ENCODE measurements at places on chromosomes 11 and 22.

- no peak for DNase-seq
These were observed 4.9 kb downstream of the HIPK3 start for GRCh38 chr11:33262011-33262645.

GRCh38 chr11:76041208-76041607, 165.1 kb downstream of the WNT11 start:
- no peak for DNase-seq

- DNase-seq = no peak
These were observed 345.4 kb upstream of the KIRREL3 start for GRCh38 chr11:127345819-127346459.

DNA sequence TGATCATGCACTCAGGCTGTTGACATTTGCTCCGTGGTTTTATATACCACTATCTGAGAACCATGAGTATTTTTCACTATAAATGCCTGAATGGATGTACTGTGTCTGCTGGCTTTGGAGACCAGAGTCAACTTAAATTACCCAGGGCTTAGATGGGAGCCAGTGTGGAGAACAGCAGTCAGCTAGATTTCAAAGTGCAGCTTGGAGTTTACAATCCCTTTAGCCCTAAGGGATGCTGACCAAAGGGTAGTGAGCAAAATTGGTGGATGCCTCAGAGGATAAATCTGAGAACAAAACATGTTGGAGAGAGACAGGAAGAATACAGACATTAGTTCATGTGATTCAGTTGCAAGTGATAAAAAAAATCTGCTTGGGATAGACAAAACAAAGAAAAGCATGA, 327.5 kb downstream of the C11orf87 start:
- no peak for DNase-seq

- DNase-seq = no peak
These were observed 94.5 kb upstream of the BLID start for GRCh38 chr11:122210367-122210997.

- DNase-seq = no peak
These were observed 13.1 kb upstream of the UCP2 start for GRCh38 chr11:73995731-73996130.

DNA sequence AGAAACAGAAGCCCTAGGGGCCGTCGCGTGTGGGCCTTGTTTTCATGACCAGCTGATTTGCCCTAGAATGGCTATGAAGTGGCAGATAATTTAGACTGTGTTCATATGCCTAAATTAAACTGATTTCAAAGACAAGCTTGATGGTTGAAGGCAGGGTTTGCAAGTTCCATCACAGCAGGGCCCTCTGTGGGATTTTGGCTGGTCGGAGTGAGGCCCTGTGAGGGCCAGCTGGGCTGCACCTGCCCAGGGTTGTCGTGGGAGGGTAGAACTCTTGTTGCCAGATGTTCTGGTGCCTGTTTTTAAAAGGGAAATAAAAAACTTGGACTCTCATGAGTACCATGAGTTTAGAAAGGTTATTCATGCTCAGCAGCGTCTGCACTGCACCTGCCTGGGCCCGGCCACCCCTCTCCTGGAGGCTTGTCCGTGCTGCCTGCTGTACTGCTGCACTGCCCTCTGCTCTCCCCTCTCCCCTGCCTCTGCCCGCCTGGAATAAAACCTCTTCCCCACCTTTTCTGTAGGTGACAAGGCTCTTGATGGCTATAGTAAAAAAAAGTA, 44.1 kb downstream of the AP2A2 start:
- DNase-seq = no peak

- no peak for DNase-seq
These were observed 1.3 kb upstream of the FLRT1 start for GRCh38 chr11:64034411-64034811.

- no peak for DNase-seq
These were observed 102.1 kb downstream of the C11orf91 start for GRCh38 chr11:33598426-33599069.

GRCh38 chr11:76265771-76266241, 59.5 kb upstream of the WNT11 start:
- DNase-seq = no peak

- DNase-seq = no peak
These were observed 43.0 kb downstream of the LMO2 start for GRCh38 chr11:33848717-33849390.

DNA sequence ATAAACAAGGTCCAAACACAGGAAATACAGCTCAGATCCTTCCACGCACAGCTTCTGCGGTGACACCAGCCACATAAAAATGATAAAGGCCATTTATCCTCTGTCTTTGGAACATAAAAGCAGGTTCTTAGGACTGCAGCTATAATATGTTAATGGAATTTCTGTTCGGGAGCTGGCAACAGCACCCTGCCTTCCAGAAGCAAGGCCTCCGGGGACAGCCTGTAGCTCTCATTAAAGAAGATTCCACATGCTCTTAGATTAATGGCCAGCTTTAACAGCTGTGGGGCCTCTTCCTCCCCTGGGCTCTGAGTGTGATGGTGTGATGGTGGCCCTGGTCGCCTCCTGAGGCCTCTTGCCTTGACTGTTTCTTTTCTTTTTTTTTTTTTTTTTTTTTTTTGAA, 137.3 kb downstream of the CACNA1I start:
- no peak for DNase-seq

DNA sequence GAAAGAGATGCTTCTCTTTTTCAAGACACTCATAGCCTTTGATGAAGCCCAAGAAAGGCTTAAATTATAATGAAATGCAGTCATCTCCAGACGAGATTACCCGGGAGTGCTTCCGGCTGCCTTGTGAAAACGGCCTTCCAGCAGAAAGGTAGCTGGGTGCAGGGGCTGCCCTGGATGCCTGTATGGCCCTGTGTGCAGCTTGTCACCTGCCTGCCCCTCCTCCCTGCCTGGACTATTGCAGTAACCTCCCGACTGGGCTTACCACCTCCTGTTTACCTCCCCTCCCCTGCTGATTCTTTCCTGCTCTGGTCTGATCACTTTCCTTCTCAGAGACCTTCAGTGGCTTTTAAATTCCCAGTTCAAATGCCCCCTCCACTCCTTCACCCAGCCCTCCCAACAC, 126.4 kb upstream of the SYT13 start:
- DNase-seq = no peak

DNA sequence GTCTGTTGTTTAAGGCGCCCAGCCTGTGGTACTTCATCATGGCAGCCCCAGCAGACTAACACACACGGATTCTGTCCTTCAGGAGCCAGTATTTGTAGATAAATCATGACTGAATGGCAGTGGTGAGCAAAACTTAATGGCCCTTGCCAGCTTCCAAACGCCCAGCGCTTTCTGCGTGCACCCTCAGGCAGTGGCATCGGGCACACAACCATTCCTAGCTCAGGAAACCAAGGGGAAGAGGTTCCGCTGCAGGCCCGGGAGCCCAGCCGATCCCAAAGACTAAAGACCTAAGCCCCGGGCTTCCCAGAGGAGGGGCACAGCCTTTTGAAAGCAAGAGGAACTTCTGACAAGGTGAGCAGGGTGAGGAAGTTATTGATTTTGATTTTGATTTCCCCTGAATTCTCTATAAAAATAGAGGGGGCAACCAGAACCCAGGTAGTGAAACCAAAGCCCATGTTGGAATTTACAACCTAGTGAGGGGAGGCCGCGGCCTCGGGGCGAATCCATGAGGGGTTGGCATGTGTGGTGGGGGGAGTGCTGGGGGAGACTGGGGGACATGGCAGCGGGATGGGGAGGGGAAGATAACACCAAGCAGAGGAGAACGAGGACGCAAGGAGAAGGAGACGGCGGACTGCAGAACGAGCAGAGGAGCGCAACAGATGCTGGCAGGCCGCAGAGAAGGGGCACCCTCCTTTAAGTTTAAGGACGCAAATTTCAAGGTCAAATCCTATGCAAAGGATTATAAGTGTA, 79.9 kb upstream of the SEPTIN5 start:
- no peak for DNase-seq

DNA sequence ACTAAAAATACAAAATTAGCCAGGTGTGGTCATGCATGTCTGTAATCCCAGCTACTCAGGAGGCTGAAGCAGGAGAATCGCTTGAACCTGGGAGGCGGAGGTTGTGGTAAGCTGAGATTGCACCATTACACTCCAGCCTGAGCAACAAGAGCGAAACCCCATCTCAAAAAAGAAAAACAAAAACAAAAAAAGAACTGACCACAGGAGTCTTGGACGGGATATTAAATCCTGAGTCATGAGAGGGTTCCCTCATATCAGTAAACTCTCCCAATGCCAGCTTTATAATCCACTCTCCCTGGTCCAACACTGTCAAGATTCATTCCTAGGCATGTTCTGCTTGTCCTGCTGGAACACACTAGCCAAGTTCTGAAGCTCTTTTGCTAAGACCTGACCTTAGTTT, 61.5 kb upstream of the EP300 start:
- no peak for DNase-seq

GRCh38 chr11:45332276-45332934, 46.3 kb upstream of the SYT13 start:
- DNase-seq = peak; percentile 23

DNA sequence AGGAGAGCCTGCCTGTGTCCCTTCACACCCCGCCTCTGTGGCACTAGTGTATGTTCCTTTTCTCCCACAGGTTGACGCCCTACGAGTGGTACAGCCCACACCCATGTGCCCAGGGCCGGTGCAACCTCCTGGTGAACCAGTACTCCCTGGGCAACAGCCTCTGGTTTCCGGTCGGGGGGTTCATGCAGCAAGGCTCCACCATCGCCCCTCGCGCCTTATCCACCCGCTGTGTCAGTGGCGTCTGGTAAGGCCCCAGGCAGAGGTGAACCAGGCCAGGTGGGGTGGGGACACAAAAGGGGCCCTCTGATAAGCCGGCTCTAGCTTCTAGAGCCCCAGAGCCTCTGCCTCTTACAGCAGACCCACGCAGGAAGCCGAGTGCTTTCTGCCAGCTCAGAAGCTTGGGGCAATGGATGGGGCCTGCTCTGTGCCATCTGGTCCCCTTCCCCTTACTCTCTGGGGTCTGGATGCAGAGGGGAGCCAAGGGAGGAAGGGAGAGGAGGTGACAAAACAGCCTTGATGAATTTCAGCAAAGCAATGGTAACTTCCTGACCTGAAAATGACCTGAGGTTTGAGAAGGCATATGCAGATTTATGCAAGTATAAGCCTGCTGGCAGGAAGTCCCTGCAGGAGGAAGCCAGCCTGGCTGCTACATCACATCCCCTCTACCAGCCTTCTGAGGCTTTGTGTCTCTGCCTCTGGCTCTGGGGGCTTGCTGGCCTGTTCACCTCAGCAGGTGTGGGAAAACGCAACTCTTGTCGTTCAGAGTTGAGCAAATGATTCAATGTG, 67.0 kb upstream of the TBCEL start:
- DNase-seq = no peak

DNA sequence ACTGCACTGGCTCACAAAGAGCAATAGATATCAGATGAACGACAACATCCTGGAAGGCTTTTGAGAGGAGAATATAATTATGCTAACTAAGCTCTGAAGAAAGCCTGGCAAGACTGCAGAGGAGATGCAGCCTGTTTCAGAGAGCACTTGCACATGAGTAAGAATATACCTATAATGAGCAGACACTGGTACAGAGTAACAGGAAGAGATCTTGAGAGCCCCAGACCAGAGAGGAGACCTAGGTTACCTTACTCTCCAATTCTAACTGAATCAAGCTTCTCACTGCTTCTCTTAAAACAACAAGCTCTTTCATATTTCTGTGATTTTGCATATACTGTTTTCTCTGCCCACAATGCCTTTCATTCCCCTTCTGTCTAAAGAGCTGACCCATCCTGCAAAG, 66.5 kb downstream of the FAM168A start:
- DNase-seq = no peak

DNA sequence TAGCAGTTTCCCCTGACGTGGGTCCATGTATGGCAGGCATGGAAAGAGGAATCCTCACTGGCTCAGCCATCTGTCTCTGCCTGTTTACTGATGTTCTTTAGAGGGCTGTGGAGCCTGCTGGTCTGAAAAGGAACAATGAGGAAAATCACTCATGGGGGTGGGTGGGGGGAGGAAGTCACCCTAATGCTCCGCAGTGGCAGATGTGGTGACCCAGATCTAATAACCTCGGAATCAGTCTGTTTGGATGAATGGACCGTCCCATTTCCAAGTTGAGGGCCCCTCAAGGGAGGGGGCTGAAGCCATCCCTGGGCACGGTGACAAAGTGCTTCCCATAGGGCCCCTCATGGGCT, 4.4 kb downstream of the BCR start:
- no peak for DNase-seq

DNA sequence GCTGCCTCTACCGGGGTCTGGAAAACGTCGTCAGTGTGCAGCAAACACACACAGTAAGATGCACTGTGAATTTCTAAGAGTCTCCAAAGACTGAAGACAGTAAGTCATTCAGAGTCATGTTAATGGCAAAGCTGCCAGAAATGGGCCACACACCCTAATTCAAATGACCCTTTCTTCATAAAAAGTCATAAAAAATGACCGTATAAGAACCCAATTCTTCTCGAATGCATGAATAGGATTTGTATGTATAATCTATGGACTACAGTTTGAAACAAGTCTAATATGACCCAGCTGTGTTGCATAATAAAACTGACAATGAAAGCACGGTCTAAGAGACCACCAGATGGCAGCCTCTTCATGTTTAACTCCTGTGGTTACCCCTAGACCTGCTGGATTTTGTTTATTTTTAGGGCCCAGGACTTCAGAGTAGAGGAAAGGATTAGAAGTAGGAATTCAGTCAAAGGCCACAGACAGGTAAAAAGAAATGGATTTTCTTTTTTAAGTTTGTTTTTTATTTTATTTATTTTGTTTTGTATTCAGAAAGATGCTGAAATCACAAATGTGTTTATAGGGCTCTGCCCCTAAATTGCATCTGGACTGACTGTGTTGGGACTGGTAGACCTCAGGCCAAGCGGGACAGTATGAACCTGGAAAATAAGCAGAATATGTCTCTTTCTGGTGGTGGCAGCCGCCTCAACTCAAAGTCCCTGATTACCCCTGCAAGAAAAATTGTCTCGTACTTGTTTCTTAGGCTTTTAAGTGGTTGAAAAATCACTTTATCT, 32.1 kb upstream of the SLC5A12 start:
- no peak for DNase-seq

- no peak for DNase-seq
These were observed 37.8 kb upstream of the TH start for GRCh38 chr11:2209370-2209801.

GRCh38 chr11:22634897-22635629, 9.4 kb upstream of the FANCF start:
- no peak for DNase-seq

GRCh38 chr11:80846979-80847378, 1406.1 kb upstream of the TENM4 start:
- no peak for DNase-seq

GRCh38 chr11:34959770-34960169, 43.4 kb downstream of the PDHX start:
- no peak for DNase-seq
